ENCODE measurements at places on chromosomes 3 and 15.

- H3K27ac ChIP-seq = no peak overlapping the region
- peaks cover 24% of the 10 kb centered on the region for H3K27me3 ChIP-seq
- peaks cover 19% of the 10 kb centered on the region for H3K4me1 ChIP-seq
Observed at GRCh38 chr15:41492597-41493204, 973 bp upstream of the ITPKA start.

- H3K27me3 ChIP-seq = no peaks in the 10 kb centered on the region
- H3K4me1 ChIP-seq = peaks cover 40% of the 10 kb centered on the region
- no peak for DNase-seq
- H3K27ac ChIP-seq = peak overlapping the region; percentile 92
Observed at GRCh38 chr15:52651868-52652267, 27.3 kb downstream of the ATOSA start.

- H3K27me3 ChIP-seq = no peaks in the 10 kb centered on the region
- H3K4me1 ChIP-seq = peaks cover 3% of the 10 kb centered on the region
Observed at GRCh38 chr15:99738021-99738847, 5.0 kb upstream of the LYSMD4 start.

DNA sequence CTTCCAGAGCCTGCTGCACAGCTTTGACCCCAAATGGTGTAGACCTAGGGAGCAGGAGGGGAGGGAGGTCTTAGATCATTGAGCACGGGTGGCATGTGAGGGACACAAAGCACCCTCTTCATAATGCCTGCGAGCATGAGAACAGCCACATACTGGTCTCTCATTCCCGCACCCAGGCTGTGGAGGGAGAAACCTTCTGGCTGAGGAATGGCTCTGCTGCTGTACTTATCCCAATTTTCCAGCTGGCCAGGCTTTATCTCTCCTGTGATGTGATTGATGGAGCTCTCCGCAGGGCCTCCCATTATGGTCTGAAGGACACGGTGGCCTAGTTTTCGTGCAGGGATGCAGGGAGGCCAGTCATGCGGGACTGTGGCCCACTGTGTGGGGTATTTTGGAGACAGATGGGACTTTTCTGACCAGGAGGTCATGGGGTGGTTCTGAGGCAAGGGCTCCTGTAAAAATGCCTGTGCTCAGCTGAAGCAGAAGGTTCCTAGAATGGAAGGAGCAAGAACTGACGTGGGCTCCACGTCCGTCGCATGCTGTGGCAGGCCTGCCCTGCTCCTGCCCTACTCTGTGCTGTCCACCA, 251.5 kb downstream of the PLCL2 start:
- DNase-seq = no peak
- no peaks in the 10 kb centered on the region for H3K4me1 ChIP-seq
- peaks cover 5% of the 10 kb centered on the region for H3K27me3 ChIP-seq
- no peak overlapping the region for H3K4me3 ChIP-seq
- H3K36me3 ChIP-seq = no peaks in the 10 kb centered on the region
- H3K27ac ChIP-seq = no peak overlapping the region

GRCh38 chr3:123693584-123694190, 108.8 kb upstream of the HACD2 start:
- peak overlapping the region; percentile 87 for H3K4me3 ChIP-seq
- H3K27me3 ChIP-seq = no peaks in the 10 kb centered on the region
- peaks cover 49% of the 10 kb centered on the region for H3K36me3 ChIP-seq
- no peak for DNase-seq
- H3K4me1 ChIP-seq = peaks cover 100% of the 10 kb centered on the region

DNA sequence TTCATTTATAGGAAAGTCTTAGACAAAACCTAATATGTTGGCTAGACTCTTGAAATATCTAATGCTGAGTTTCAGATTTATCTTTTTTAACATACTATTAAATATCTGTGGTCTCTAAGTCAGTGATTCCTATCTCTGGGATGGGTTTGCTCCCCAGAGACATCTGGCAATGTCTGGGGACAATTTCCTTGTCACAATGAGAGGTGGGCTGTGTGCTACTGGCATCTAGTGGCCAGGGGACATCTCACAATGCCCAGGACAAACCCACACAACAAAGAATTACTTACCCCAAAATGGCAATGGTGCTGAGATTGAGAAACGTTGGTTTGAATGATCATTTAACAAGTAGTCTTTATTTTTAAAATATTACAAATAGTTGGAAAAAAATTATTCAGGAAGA, 602.1 kb downstream of the MAGI1 start:
- H3K36me3 ChIP-seq = peaks cover 9% of the 10 kb centered on the region
- no peak overlapping the region for H3K27ac ChIP-seq
- peaks cover 2% of the 10 kb centered on the region for H3K4me1 ChIP-seq
- DNase-seq = no peak

DNA sequence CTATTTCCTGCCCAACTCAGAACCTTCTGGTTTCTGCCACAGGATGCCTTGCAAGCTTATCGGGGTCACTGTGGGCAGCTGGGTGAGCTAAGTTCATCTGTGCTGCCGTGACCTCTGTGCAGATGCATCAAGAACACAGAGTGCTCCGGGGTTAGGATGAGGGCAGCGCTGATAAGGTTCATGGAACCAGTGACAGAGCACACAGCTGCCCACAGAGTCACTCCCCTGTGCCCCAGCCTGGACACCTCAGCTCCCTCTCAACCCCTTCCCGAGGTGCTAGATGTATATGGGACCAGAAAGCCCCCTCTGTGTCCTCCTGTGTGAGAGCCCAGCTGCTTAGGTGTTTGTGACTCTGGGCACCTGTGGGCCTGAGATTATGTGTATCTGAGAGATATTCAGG, 15.8 kb upstream of the ALAS1 start:
- peaks cover 2% of the 10 kb centered on the region for H3K4me1 ChIP-seq
- no peak overlapping the region for H3K4me3 ChIP-seq
- no peak overlapping the region for H3K27ac ChIP-seq
- DNase-seq = no peak
- H3K36me3 ChIP-seq = no peaks in the 10 kb centered on the region

DNA sequence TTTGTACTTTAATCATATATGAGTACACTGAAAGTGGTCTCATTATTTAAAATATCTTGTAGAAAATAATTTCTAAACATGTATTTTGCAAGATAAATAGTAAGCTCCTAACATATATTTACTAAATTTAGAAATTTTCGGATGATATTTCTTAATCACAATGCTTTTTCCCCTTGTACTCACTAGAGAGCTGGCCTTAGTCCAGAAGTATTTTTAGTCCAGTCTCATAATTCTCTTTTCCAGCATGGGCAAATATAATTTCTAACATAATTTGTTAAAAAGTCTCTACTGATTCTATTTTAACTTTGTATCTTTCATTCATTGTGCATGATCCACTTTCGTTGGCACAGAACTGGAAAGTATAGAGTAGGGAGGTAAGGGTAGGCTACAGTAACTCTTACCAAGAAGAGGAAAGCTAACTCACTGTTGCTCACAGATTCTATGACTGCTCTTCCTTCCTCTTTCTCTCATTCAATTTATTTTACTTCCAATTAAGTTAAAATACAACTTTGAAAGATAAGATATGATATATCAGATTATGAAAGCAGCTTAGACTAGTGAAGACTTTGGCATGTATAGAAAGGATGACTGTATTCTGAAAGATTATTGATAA, 39.3 kb downstream of the FGF7 start:
- no peak overlapping the region for H3K27ac ChIP-seq
- H3K4me1 ChIP-seq = peaks cover 31% of the 10 kb centered on the region

GRCh38 chr3:16944356-16944755, 59.6 kb downstream of the PLCL2 start:
- no peak for DNase-seq
- H3K4me3 ChIP-seq = no peak overlapping the region
- no peaks in the 10 kb centered on the region for H3K27me3 ChIP-seq
